AG10803 (cell line): ENCODE measurements at places on chromosomes 4 and X.
A peak's percentile ranks its signal among the peaks of the same experiment; 100 is the strongest.

DNA sequence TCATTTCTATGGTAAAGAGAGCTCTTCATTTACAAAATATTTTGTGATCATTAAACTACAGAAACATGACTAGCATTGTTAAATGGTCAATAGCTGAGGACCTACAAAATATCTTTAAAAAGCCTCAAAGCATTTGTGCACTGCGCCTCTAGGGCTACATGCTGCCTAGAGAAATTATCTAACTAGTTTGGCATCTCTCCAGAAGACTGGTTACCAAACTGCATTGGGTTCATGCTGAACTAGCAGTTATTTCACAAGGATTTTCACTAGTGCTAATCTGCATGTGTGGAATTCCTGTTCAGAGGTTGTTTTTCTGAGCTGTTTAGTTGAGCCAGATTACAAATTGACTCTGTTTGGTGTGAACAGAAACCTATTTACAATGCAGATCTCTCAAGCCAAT is 58.5 kb upstream of the PITX2 start:
- DNase-seq = peak; percentile 56

DNA sequence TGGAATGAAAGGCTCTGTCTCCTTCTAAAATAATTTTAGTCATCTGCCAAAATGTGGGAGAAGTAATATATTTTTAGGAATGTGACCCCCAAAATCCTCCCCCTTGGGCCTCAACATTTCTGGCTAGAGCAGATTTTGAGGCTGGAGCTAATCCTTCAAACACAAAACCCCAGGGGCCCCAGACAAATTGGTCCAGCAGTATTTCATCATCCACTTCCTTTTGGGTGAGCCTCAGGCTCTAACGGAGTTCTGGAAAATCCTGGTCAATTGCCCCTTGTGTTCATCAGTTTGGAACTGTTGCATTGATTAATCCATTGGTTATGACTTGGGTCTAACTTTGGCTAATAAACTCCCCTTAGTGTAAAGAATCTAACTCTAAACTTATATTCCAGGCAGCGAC is 67.4 kb upstream of the PCDH19 start:
- DNase-seq = no peak

GRCh38 chr4:12242354-12242753 is 813.7 kb upstream of the HS3ST1 start:
- DNase-seq = no peak

GRCh38 chr4:19319607-19320006 is 932.1 kb upstream of the SLIT2 start:
- DNase-seq = no peak

DNA sequence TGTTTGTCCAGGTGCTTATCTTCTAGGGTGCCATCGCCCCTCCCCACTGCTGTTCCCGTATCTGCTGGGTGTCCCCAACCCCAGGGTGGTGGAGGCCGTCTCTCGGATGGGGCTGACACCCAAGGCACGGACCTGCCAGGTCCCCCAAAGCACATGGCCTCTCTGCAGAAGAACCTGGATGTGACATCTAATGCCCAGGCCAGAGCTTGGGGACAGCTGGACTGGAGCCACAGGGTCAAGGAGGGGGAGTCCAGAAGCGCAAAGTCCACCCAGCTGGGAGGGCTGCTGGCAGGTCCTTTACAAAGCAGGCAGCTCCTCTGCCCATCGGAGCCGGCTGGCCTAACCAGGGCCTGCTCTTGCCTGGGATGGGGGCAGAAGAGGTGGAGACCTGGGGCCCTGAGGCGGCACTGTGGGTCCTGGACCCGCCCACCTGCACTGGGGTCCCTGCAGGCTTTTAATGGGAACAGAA is 751 bp upstream of the DOK7 start:
- DNase-seq = no peak

- DNase-seq = no peak
These were observed 5.2 kb upstream of the KLF8 start for GRCh38 chrX:56226980-56227379.

DNA sequence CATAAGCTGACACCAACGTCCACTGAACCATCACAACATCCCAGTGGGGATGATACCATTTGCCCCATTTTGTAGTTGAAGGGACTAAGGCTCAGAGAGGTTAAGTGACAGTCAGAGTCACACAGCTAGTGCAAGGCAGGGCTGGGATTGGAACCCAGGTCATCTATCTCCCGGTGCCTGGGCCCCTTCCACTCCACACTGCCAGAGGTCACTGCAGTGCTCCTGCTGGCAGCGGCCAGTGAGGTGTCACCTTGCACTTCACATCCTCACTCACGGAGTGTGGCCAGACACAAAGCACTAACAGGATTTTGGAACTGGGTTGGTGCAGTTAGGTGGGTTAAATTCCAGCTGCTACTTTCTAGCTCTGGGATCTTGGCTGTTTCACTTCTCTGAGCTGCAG is 118.7 kb downstream of the ENPP6 start:
- no peak for DNase-seq

GRCh38 chrX:13646154-13646549 is 6.8 kb upstream of the TCEANC start:
- peak; percentile 66 for DNase-seq

DNA sequence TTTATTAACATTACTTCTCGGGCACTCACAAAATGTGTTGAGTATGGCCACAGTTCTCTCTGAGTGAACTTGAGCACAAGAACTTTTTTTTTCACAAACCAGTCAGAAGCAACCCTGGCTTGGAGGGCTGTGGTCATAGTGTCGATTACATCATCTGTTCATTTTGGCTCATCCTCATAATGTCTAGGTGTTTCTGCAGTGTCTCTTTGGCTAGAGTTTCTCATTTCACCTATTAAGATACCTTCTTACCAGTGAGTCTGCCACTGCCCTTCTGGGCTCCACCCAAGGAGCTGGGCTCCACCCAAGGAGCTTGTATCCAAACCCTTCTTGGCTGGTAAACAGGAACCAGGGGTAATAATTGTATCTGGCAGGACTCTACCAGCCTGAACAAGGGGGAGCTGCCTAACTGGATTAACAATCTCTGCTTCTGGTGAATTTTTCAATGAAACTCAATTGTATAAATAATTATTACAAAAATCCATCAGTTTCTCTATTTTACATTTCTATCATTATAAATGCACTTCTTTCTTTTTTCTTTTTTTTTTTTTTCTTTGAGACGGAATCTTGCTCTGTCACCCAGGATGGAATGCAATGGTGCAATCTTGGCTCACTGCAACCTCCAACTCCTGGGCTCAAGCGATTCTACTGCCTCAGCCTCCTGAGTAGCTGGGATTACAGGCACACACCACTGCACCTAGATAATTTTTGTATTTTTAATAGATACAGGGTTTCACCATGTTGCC is 667.7 kb upstream of the SLIT2 start:
- peak; percentile 26 for DNase-seq
